ENCODE measurements at places on chromosomes 2 and 18.

DNA sequence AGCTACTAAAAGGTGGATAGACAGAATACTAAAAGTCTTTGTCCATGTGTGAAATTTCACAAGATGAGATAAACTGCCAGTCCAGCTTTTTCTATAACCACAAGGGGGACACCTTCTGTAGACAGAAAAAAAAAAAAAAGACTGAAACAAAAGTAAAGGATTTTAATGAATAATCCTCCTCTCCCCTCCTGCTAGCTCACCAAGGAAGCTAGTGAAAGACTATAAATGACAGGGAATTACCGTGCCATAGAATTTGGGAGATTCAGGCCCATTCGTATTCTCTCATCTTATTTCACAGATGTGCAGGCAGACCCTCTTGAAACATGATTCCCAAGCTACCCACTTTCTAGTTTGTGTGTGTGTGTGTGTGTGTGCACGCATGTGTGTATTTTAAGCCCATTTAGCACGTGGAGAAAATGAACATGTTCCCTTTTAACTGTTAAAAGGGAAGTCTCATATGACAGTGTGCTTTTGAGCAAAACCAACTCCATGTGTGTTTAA is 36.3 kb upstream of the SLC8A1 start:
- no peak for DNase-seq

DNA sequence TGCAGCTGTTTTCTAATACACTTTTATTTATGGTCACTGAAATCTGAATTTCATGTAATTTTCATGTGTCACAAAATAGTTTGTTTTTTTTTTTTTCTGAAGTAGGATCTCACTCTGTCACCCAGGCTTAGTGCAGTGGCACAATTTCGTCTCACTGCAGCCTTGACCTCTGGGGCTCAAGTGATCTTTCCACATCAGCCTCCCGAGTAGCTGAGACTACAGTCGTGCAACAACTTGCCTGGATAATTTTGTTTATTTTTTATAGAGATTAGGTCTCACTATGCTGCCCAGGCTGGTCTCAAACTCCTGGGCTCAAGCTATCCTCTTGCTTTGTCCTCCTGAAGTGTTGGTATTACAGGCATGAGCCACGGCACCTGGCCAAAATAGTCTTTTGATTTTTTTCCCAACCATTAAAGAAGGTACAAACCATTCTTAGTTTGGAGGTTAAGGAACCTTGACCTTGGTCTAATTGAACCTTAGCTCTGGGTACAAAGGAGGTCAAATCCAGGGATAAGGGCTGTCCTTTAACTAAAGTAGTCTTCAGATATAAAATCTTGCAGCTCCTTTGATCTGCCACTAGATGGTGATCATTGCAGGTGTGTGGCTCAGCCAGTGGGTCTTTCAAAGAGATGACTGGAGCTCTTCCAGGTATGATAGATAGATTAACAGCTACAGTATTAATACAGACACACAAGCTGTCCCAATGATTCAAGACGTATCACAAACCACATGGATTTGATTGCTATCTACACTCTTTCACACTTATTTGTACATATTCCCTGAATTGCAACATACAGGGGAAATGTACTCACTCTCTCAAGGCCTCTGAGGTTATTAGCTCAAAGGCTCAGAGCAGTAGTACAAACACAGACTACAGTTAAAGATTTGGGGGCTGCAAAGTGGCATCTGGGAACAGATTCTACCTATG is 4.7 kb upstream of the KRCC1 start:
- DNase-seq: no peak

GRCh38 chr2:11480406-11480805 is 14.4 kb upstream of the E2F6 start:
- DNase-seq: no peak

- no peak for DNase-seq
Measured at GRCh38 chr2:119662297-119662696, 16.7 kb upstream of the TMEM177 start.

DNA sequence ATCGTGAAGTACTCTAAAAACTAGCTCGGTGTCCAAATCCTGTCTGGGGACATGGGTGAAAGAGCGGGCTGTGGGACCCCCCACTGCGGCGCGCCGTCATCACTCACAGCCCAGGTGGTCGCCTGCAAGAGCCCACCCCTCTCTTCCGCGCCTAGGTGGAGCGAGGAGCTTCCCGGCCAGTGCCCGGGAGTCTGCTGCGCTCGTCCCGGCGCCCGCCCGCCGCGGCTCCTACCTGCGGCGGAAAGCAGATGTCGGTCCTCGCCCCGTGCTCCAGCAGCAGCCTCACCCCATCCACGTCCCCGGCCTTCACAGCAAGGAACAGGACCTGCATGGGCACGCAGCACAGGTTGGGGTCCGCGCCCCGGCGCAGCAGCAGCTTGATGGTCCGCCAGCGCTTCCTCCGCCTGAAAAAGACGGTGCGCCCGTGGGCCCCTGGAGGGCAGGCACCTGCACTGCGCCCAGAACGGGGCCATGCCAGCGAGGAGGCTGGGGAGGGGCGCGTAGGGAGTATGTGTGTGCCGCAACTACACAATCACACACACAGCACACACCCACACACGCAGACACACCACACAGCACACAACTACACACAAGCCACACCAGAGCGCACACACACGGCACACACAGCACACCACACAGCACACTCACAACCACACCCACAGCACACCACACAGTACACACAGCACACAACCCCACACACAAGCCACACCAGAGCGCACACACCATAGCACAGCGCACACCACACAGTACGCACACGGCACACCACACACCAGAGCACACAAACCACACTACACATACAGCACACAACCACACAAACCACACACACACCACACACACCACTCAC is 37.4 kb downstream of the ANKMY1 start:
- no peak for DNase-seq

DNA sequence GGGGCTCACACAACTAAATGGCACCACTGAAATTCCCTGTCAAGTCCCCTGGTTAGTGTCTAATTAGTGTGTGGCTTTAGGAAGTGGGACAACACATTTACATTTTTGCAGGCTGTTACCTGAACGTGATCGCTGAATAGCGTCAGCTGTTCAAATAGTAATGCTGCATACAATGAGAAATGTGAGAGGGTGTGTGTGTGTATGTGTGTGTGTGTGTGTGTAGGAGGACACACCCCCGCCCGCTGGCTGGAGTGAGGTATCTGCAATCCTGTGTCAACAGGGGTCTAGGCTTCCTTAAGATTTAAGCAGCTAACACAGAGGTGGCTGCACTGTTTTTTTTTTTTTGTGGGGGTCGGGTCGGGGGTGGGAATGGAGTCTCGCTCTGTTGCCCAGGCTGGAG is 4.8 kb upstream of the LYPD6B start:
- DNase-seq: no peak

GRCh38 chr2:147662221-147662620 is 182.6 kb upstream of the ACVR2A start:
- no peak for DNase-seq

DNA sequence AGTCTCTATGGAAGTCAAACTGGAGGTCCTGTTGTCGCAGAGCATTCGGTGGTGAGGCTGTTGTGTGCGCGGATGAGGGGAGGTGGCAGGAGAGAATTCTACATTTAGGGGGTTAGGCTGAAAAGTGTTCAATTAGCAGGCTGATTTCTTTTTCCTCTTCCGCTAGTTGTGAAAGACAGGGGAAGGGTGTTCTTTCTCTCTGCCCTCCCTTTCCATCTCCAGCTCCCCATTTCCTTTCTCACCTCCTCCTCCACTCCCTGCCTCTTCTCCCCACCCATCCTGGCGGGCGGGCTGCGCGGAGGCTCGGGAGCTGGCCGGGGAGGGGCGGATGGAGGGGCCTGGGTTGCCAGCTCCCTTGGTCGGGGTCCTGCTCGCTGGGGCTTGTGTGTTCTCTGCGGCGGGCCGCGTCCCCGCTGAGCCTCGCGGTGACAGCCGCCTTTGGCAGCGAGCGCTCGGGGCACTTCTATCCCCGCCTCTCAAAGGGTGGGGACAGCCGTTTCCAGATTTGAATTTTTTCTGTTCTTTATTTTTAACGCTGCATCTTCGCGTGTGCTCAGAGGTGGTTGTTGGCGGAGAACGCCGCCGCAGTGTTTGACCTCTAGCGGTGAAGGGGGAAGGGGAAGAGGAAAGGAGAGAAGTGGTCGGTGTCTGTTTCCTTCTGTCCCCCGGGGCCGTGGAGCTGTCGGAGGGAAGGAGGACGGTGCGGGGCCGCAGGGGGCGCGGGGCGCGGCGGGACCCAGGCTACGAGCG is 3.6 kb downstream of the SOX11 start:
- DNase-seq: no peak

DNA sequence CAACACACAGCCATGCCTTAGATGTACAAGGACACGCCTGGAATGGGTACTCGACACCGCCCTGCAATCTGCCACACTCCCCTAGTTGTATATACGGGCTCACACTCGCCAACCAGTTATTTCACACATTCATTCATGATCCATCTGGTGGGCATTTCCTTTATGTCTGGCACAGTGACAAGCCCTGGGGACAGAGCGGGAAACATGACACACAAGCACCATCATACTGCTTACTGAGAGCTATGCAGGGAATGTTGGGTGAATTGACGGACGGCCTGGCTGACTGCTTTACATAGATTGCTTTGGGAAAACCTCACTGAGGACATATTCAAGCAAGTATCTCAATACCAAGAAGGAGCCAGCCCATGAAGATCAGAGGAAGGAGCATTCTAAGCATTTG is 448.0 kb upstream of the SPRED2 start:
- DNase-seq: no peak

DNA sequence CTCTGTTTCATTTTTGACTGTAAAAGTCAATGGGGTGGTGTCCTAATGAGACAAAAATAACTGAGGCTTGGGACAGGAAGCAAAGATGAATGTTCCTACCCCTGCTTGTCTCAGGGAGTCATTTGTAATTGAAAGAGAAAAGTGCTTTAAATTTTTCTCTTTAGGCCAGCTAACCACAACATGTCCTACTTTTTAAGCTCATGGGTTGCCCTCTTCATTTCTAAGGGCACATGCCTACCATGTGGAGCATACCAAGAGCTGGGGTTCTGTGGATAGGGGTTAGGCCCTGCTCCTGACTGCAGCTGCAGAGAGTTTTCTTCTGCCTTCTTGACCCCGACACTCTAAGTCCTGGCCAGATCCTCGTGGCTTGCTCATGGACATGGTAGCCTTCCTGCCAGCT is 96.8 kb upstream of the ARL4C start:
- no peak for DNase-seq

DNA sequence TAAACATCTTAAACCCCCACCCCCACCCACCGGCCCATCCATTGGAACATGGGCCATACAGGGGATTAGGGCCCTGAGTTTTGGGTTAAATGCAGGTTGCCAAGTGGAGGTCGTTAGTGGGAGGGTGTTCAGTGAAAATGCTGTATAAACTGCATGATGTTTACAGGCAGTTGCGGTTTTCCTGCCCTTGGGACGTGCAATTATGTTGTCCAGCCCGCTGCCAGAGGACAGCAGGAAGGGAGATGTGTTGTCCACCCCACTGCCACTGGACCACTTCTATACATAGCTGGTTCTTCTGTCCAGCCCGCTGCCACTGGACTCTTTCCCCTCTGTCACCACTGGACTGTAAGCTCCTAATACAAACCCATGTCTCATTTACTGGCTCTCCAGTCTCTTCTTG is 2.7 kb upstream of the LAPTM4A start:
- DNase-seq: no peak

DNA sequence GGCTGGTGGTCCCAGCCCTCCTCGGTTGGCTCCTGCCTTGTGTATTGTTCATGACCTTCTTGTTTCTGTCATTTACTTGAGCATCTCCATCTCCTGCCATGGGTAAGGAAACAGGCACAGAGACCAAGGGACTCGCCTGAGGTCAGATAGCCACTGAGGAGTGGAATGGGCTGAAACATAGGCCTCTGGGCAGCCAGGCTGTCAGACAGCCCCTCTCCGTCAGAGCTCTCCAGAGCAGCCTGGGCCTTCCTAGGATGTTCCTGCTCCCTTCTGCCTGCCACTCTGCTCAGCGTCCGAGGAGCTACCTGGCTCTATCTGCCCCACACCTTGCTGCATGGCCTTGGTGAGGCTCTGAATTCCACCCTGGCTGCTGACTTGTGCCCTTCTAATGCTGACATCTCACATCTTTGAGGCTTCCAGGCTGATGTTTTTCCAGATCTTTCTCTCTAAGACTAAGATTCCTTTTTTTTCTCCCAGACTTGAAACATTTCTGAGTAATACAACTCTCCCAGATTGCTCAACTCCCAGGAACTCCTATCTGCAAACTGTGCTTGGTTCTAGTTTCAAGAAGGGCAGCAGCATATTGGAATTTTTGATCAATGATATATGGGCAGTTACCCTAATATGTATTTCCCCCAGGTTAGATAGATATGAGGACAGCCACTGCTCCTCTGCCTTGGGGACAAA is 67.7 kb downstream of the MCFD2 start:
- DNase-seq: no peak

GRCh38 chr18:49625021-49625691 is 63.3 kb downstream of the LIPG start:
- no peak for DNase-seq

DNA sequence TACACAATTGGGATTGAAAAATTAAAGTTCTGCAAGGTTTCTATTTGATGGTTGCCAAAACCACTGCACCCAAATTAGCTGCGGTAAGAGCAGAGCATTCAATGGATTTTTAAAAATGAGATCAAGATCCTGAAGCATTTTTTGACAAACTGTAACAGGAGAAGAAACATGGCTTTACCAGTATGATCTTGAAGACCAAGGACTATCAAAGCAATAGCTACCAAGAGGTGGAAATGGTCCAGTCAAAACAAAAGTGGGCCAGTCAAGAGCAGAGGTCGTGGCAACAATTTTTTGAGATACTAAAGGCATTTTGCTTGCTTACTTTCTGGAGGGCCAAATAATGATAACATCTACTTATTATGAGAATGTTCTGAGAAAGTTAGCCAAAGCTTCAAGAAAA is 186.8 kb downstream of the RDH14 start:
- DNase-seq: no peak

DNA sequence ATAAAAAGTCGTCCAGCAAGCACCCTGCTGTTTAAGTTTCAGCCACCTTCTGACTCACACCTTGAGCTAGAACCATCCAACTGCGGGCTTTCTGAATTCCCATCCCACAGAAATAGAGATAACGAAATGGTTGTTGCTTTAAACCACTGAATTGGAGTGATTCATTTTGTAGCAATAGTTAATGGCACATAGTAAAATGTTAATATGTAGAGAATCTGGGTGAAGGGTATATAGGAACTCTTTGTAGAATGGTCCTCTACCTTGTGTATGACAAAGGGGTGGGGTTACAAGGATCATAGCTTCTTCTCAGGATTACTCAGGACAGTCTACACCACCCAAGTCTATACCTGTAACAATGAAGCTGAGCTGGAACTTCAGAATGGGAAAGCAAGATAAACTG is 2.4 kb upstream of the MAPRE3 start:
- no peak for DNase-seq

- DNase-seq: no peak
Measured at GRCh38 chr2:186570604-186571003, 19.3 kb upstream of the ITGAV start.

GRCh38 chr2:75894170-75894569 is 183.5 kb upstream of the GCFC2 start:
- DNase-seq: no peak

- no peak for DNase-seq
Measured at GRCh38 chr2:129756276-129756675, 223.2 kb upstream of the RAB6C start.
